Suppressor macrophage treated with lipopolysaccharide for 1 hour (primary cell): ENCODE measurements at places on chromosomes 1 and 21.
A peak's percentile ranks its signal among the peaks of the same experiment; 100 is the strongest.

- peak; percentile 86 for DNase-seq
Observed at GRCh38 chr1:151920149-151920548, 10.8 kb upstream of the THEM4 start.

- peak; percentile 42 for DNase-seq
Observed at GRCh38 chr1:156676820-156677615, at the start of gene NES. TSS of gene NES (minus strand) at chr1:156677407. CDS start at chr1:156677264, 143 bp downstream.

DNA sequence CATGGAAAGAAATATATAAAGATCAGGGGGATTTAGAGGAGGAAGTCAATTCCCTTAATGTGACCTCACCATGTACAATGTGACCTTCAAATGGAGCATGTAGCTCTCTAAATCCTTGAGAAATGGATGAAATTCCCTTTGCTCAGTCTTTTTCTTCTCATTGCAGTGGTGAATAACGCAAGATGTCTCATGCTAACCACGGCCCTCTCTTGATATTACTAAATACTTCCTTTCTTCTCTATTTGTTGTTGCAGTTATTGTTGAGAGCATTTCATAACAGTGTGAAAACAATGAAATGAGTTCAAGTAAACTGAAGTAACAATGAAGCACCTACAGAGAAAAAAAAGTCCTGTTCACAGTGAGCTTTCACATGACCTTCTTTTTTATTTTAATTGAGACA is 55.6 kb downstream of the ZNF281 start:
- peak; percentile 83 for DNase-seq

DNA sequence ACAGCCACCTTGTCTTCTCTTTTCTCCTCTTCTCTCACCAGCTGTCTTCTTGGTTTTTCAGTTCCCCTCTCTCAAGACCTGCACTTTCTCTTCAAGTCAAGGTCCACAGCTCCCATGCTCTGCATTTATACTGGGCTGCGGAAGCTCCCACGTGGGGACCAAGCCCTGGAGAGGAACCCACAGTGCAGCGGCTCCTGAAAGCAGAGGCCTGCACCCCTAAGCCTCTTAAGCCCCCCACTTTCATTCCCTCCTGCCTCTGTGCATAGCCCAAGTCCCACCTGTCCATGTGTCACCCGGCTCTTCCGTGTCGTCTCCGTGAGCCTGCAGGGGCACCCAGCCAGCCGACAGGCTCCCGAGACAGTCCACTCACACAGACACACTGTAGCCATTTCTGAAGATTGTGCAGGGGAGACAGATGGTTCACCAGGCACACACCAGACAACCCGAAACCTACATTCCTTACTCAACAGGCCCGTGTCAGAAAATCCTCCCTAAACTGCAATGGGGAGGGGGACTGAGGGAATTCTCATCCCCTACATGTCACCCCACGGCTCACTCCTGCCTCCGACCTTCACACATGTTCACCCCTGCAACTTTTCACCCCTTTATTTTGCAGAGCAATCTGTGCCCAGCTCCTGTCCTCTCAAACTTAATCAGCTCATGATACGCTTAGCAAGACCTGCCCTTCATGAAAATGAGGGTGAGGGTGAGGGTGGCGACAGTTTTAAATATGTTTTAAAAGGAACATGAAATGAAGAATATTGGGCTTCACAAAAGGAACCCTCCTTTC is 6.3 kb downstream of the MX2 start:
- DNase-seq, result no peak

DNA sequence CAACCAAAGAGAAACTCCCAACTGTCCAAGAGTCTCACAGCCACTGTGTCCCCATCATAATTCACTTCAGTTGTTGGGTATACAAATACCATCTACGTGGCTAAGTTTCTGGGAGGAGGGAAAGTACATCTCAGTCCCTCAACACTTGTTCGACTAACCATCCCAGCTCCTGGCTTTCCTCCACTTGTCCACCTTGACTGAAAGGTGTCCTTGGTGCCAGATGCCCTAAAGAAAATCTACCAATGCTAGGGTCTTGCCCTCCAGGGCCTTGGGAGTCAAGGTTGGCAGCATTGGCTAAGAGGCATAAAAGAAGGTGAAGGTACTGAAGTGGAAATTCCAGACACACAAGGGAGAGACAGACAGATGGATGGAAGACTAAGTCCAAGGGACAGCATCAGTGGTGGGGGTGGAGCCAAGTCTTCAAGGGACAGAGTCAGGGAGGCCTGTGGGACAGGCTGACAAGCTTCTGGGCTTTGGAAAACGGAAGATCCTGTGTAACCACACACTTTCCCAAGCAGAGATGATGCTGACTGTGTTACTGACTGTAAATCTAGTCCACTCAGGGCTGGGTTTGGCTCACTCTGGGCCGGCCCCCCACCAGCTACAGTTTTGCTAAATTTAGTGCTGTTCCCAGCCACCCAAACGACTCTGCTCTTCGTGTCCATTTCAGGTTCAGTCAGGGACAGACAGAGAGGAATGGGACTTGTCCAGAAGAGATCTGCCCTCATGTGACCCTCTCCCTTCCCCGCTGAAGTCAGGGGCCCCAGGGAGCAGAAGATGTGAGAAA is 60.1 kb downstream of the CD34 start:
- DNase-seq, result peak; percentile 77

GRCh38 chr21:25186273-25186672 is 421.0 kb downstream of the MRPL39 start:
- DNase-seq, result no peak

- no peak for DNase-seq
Observed at GRCh38 chr1:95013950-95014574, 58.7 kb downstream of the ALG14 start.

- no peak for DNase-seq
Observed at GRCh38 chr1:171196351-171196750, 11.3 kb downstream of the FMO2 start.

GRCh38 chr1:203371288-203371687 is 20.4 kb upstream of the FMOD start:
- no peak for DNase-seq

DNA sequence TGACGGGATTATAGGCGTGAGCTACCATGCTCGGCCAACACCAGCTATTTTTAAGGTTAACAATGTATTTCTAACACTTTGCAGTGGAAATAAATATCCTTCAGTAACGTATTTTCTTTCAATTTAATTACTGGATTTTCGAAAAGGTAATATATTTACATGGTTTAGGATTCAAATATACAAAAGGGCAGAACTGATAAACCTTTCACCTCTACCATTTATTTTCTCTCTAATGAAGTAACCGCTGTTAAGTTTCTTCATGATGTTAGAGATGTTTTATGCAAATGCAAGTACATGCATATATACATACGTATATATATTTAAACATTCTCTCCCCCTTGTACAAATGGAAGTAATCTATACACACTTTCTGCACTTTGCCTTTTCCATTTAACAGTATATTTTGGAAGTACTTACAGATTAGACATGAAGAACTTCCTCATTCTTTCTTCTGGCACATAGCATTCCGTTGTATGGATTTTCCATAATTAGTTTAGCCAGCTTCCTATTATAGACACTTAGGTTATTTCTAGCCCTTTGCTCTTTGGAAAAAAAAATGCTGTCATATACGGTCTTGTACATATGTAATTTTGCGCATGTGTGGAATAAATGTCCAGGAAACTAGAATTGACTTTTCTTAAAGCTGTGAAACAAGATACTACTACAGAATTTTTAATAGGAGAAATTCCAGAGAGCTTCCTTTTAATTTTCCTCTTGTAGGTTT is 14.9 kb upstream of the HJV start:
- peak; percentile 91 for DNase-seq

- no peak for DNase-seq
Observed at GRCh38 chr1:176325664-176326063, 118.6 kb upstream of the COP1 start.

GRCh38 chr1:48701445-48701844 is 75.2 kb downstream of the BEND5 start:
- DNase-seq, result no peak

GRCh38 chr1:101203820-101204540 is 32.8 kb upstream of the S1PR1 start:
- DNase-seq, result no peak

DNA sequence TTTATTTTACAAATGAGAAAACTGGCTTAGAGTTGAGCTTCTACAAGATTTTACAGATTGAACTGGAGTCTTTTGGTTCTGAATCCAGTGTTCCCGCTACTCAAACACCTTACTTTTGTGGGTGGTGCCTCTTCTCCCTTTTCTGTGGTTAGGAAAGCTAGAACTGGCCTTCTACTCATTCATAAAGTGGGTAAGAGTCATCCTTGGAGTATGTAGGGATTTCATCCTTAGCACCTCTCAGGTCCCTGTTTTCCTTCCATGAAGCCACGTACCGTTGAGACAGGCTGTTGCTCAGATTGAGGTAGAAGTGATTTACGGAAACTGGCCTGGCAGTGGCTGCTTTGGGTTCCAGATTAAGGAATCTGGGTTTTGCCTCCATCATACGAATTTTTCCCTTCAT is 35.8 kb downstream of the WNT4 start:
- no peak for DNase-seq

- no peak for DNase-seq
Observed at GRCh38 chr1:228299901-228300300, 92.1 kb downstream of the OBSCN start.

DNA sequence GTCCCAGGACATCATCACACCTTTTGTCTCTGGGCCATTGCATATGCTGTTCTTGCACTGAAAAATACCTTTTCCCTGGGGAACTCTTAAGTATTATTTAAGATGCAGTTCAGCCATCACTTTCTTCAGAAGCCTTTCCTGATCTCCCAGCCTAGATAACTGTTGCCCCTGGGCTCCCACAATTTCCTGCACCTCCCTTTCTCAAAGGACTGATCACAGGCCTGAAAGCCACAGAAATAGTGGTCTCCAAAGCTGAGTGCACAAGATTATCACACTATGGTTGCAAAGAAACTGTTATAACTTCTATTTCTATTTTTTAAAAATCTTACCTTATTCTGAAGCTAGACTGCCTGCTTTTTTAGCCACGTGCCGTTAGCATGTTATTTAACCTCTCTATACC is 2.8 kb upstream of the ZSCAN20 start:
- DNase-seq, result no peak

DNA sequence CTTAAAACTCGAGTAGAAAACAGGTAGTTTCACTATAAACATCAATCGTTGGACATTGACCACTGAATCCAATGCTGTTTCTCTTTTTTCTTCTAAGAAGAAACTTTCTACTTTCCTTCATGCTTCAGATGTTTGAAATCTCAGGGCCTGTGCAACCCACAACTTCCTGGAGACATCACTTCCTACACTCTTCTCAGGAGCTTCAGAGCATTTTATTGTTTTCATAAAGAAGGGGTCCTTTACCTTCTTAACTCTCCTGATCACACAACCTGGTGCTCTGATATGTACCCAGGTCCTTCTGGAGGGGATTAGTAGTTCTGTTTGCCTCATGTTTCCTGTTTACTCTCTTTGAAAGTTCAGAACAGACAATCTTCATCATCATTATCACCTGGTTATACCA is 113.0 kb upstream of the VAV3 start:
- DNase-seq, result no peak

- DNase-seq, result no peak
Observed at GRCh38 chr1:188170935-188171334, 1342.2 kb downstream of the PLA2G4A start.

GRCh38 chr1:193118194-193118593 is 3.6 kb upstream of the CDC73 start:
- no peak for DNase-seq
